ENCODE measurements at places on chromosomes 4 and X.

- DNase-seq, result no peak
Observed at GRCh38 chrX:133745349-133745748, 240.0 kb downstream of the GPC3 start.

GRCh38 chr4:19026281-19026680, 1004.7 kb upstream of the LCORL start:
- no peak for DNase-seq

- no peak for DNase-seq
Observed at GRCh38 chrX:83892433-83892832, 31.5 kb downstream of the CYLC1 start.

DNA sequence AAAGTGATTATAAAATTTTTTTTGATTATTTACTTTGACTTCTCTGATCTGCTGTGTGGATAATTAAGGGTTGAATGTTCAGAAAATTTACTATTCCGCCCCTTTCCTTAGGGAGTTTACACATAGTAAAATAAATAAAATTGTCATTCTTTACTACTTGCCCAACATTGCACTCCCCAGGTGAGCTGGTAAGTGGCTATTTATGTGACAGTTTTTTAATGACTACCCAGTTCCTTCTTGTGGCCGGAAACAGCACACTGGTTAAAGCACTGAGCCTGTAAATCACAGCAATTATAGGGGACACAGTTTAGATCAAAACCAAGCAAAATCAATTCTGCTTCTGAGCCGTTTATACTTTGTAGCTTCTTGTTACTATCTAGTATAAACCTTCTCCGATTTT, 158.1 kb downstream of the FHIP1A start:
- no peak for DNase-seq

DNA sequence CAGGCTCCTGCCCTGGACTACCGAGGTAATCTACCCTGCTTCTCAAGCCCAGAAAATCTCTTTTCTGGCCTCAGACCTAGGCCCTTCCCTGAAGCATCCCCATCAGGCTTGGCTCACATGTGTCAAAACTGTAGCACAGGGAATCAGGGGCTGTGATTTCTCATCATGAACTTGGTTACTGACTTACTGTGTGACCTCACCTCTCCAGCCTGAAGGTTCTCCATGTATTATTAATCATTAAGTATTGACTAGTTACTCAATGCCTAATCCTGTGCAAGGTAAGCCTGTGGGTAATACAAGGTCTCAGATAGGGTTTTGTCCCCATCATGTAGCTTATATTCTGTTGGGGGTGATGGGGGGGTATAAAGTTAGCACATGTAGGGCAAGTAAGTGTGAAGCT, 6.8 kb downstream of the SRPX2 start:
- DNase-seq, result no peak

GRCh38 chrX:1661048-1661921, 46.4 kb downstream of the ASMT start:
- peak; percentile 79 for DNase-seq

- peak; percentile 61 for DNase-seq
Observed at GRCh38 chr4:48193921-48194468, 59.9 kb upstream of the TXK start.

- no peak for DNase-seq
Observed at GRCh38 chrX:24412637-24413363, 52.3 kb upstream of the PDK3 start.
